ENCODE measurements at places on chromosomes 7 and 10. TPM values are rescaled to one million over a fixed set of nuclear protein-coding genes. Genes with fewer than 3 reads are reported as not detected.

Gene SCRN1
- 16.8 TPM for polyA plus RNA-seq

Gene RALA
- polyA plus RNA-seq, result 29.4 TPM

- H3K4me1 ChIP-seq, result peaks cover 92% of the 10 kb centered on the region
- no peak for DNase-seq
- no peaks in the 10 kb centered on the region for H3K36me3 ChIP-seq
- peak overlapping the region; percentile 87 for H3K27ac ChIP-seq
- H3K27me3 ChIP-seq, result no peaks in the 10 kb centered on the region
- no peak overlapping the region for H3K4me3 ChIP-seq
Observed at GRCh38 chr10:74929197-74929596, 102.8 kb downstream of the KAT6B start.

DNA sequence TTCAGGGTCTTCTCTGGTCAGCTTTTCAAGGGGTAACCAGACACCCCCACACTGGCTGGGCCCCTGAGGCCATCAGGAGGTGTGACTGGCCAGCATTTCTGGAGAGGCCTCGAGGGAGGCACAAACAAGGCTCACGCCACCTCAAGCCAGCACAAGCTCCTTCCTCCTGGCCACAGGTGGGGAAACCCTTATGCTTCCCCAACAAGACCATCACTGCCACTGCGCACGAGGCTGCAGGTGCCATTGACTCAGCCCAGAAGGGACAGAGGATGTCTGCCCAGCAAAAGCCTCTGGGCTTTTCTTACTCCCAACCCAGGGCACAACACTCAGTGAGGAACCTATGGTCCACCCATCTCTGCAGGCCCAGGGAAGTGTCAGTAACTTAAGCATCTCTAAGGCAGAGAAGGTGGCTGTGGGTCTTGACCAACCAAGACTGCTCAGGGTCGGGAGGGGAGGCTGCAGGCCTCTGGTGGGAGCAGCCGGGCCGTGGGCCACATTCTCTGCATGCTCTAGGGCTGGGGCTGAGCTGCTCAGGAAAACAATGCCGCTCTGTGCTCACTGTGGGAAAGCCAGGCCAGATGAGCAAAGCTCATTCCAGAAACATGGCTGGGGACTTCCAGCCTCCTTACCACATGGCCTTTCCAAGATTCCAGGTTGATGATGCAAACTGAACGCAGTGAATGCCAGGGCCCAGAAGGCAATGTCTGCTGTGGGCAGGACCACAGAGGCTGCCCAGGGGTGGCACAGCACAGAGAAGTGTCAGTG lies 24.2 kb upstream of the RASSF4 start:
- peak overlapping the region; percentile 16 for H3K27ac ChIP-seq
- peak; percentile 80 for DNase-seq
- peaks cover 29% of the 10 kb centered on the region for H3K4me1 ChIP-seq
- H3K36me3 ChIP-seq, result no peaks in the 10 kb centered on the region
- H3K4me3 ChIP-seq, result no peak overlapping the region
- H3K27me3 ChIP-seq, result no peaks in the 10 kb centered on the region

DNA sequence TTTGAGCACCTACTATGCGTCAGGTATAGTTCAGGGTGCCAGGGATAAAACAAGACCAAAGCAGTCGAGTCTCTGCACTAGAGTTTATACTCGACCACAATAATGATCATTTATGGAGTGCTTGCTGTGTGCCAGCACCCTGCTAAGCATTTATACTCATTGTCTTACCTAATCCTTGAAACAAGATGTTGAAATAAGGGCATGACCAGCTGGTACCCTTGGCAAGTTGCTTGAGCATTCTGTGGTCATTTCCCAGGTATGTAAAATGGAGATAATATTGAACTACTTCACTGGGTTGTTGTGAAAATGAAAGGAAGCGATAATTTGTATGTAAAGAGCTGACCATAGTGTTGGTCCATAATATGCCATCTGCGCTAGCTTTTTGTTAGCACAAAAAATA lies 185.4 kb downstream of the CYP26A1 start:
- H3K27me3 ChIP-seq, result no peaks in the 10 kb centered on the region
- no peaks in the 10 kb centered on the region for H3K36me3 ChIP-seq
- H3K27ac ChIP-seq, result no peak overlapping the region
- no peaks in the 10 kb centered on the region for H3K4me1 ChIP-seq
- no peak overlapping the region for H3K4me3 ChIP-seq

- DNase-seq, result no peak
- no peak overlapping the region for H3K4me3 ChIP-seq
- peaks cover 50% of the 10 kb centered on the region for H3K4me1 ChIP-seq
- no peak overlapping the region for H3K27ac ChIP-seq
Observed at GRCh38 chr10:132595021-132595420, 57.4 kb downstream of the INPP5A start.
